SK-N-MC (cell line): ENCODE measurements at places on chromosomes 2 and 18.

DNA sequence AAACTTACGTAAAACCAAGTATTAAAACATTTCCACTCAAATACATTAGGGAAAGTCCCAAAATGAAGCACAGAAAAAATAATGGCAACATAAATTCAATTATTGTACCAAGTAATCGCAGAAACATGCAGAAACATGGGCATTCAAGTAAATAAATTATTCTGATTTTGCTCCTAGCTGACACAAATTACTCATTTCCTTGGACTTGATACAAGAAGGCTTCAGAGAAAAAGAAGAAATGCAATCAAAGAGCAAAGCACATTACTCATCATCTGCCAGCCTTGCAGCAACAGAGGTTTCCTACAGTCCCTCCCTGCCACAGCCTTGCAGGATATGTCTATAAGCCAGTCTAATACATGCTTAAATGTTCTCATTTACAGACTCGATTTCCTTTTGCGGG lies 439.8 kb upstream of the LYPD1 start:
- no peak for DNase-seq

- no peak for DNase-seq
Observed at GRCh38 chr18:56488739-56489138, 149.7 kb downstream of the TXNL1 start.

DNA sequence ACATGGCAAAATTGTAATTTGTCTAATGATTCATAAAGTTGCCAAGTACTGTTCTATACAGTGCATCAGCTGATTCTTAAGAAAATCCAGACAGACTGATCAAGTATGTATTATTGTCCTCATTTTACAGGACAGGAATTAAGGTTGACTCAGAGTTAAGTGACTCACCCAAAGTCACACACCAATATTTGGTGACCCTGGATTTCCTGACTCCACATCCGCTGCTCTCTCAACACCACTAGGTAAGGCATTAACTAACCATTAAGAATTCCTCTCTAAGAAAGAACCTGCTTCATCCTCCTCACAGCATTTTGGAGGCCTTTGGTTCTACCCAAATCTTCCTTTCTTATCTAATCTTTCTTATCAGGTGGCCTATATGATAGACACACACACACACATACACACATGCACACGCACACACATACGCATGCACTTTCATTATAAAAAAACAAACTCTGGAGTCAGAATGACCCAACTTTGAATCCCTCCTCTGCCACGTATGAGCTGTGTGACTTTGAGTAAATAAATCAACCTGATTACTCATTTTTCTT lies 150.8 kb downstream of the ANKRD44 start:
- DNase-seq = no peak

DNA sequence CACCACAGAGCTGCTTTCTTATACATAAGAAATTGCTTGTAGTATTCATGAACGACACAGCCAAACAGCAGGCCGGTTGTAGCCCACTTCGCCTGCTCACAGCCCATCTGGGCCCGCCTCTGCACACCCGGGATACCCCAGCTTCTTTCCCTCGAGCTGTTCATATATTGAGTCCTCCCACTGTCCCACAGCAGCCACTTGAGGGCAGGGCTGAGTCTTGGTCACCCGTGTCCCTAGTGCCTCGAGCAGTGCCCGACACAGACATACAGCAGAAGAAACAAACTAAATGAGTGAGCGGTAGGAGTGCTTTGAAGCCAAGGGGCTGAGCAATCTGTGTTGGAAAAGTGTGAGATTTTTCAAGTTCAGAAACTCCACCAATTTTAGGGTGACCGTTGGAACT lies 251.4 kb downstream of the KLHL29 start:
- no peak for DNase-seq

DNA sequence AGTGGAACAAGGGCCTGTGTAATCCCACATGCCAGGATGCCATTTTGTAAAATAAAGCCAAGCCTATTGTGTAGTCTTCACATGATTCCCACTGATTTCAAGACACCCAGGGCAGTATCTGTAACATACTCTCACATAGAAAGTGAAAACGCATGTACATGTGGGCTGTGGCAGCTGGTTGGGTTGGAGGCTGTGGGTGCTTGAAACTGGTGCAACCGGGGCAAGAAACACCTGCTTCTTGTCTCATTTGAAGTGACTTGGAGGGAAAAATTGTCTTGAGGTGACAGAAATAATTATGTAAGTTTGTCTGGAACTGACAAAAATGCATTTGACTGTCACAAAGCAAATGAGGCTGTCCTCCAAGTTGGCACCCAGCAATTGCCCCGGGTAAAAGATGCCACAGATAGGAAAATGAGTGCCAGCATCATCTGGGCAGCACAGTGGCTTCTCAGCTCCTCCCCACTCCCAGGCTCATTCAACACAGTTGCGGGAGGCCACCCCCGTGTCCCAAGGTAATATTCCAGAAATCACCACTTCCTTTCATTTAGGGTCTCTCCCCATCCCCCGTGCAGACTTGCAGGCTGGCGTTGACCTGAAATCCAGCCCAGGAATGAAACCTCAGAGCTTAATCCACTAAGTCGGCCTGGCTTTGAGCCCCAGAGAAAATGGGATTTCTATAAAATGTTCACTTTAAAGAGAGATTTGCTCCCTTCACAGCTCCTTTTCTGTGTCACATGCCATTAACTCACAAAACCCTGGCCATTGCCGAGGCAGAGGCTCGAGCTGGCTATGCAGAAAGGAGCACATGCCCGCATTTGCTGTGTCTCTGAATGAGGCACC lies 293.9 kb upstream of the PARD3B start:
- no peak for DNase-seq

GRCh38 chr2:194424683-194425209 lies 1232.3 kb upstream of the SLC39A10 start:
- DNase-seq = no peak

DNA sequence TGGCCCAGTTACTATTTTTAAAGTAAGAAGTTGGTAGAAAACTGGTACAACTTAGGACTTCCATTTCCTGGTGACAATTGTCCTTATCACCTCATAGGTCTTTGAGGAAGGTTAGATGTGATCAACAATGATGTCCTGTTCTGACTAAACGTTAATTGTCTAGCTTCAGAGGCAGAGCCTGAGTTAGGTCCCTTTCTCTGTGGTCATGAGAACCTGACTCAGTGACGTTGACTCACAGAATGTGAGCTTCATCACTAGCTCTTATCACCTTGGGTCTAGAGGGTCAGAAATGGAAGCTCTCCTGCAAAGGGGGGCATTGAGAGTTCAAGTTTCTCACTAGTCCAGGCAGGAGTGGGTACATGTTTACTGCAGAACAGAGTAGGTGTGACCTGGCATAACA lies 60.6 kb upstream of the ATP8B1 start:
- DNase-seq = no peak

DNA sequence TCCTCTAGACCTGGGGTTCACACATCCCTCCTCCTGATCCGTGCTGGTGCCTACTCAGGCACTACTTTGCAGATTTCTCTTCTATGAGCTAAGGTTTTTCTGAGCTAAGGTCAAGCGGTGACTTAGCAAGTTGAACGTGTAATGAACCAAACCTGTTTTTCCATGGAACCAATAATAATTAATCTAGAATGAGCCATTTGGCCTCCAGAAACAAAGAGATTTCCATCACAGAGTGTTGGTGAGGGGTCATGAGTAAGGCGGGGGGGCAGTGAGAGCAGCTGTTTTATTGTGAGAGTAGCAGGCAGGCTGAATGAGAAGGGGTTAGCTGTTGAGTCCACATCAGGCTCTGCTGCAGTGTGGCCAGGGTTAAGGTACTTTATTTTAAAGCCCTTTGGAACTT lies 112.0 kb upstream of the FOSL2 start:
- DNase-seq = no peak

DNA sequence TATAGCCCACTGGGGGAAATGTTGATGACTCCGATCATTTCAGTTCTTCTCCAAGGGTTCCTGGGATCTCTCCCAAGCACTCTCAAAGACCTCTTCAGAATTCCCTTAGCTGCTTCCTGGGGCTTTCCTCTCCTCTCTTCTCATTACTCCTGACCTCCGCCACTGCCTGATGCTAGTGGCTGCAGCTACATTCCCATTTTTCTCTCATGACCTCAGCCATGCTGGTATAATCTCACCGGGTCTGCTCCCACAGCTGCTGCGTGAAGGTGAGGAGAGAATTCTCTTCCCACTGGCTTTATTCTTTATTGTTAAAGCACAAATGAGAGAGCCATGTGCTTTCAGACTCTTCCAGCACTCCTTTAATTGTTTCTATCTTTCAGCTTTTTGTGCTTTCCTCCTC lies 312.0 kb upstream of the ETAA1 start:
- DNase-seq = no peak

GRCh38 chr2:150586858-150587257 lies 99.4 kb upstream of the RND3 start:
- no peak for DNase-seq

GRCh38 chr18:35189510-35189909 lies 51.3 kb upstream of the ZNF397 start:
- DNase-seq = no peak

DNA sequence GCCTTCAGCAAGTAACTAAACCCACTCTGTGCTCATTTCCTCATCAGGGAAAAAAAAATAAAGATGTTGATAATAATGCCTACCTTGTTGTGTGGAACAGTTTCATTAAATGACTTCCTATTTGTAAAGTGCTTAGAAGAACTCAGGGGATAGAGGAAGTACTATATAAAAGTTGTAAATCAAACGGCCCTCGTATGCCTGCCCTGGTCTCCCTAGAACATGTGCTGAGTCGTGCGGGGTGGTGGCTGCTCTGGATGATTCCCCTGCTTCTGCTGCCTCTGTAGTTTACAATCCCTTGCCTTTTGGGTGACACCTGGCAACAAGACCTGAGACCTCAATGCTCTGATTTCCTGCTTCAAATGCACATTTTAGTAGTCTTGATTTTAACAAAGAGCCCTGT lies 170.0 kb downstream of the CERS6 start:
- no peak for DNase-seq

DNA sequence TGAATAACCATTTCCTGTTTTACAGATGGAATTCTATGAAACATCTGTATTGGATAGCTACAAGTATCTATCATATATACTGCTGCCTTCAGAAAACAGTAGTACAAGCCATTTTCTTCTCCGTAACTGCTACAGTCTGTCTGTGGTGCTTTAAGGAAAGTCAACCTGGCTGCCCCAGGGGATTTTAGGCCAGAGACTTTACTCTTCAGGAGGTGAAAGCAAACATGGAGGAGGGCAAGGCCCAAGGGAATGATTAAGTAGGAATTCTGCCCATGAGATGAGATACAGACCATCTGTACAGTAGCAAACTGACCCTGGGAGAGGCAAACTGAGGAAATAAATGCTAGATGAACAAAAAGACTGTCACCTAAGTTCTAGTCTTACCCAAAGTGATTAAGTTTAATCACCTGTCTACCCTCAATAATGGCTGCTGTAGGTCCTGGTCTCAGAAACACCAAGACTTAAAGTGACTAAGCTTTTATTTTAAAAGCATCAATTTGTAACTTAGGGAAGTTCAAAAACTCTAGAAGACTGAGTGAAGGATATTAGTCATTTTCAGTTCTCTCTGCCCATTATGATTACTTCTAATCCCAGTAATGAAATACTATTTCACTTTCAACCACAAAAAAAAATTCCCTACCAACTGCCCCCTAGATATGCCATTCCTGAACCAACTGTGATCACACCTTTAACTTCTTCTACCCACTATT lies 14.8 kb downstream of the MBD2 start:
- DNase-seq = no peak

DNA sequence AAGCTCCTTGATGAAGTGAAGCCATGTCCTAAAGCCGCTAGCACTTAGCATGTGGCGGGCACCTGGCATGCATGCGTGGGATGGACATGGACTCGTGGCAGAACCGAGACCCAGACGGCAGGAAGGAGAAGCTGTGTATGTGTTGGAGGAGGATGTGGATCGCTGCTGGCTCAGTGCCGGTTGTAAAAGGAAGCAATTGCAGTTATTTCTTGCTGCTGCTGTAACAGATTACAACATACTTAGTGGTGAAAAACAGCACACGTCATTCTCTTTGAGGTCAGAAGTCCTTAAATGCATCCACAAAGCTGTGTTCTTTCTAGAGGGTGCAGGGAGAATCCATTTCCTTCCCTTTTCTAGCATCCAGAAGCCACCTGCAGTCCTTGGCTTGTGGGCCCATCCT lies 74.6 kb downstream of the AGAP1 start:
- DNase-seq = no peak

- DNase-seq = no peak
Observed at GRCh38 chr2:1685957-1686783, 58.1 kb downstream of the PXDN start.

GRCh38 chr2:241003047-241003360 lies 4.6 kb downstream of the SNED1 start:
- DNase-seq = no peak

- DNase-seq = no peak
Observed at GRCh38 chr2:28601616-28602015, 105.8 kb downstream of the PLB1 start.

DNA sequence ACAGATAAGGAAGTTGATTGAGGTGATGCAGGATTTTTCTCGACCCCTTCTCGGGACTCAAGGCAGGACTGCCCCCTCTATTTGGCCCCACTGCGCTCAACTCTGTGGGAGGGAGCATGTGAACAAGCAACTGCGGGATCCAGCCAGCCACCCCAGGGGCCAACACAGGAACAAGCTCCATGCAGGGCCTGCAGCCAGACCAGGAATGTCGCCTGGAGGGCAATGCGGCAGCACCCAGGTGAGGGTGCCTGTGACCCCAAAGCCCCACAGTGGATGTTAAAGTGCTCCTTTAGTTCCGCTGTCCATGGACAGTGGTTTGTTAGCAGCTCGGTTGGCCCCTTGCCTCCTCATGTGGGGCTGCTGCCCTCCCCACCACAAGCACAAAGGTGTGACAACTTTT lies 57.1 kb downstream of the HRH4 start:
- no peak for DNase-seq

GRCh38 chr2:60482222-60482621 lies 71.2 kb downstream of the BCL11A start:
- DNase-seq = no peak

DNA sequence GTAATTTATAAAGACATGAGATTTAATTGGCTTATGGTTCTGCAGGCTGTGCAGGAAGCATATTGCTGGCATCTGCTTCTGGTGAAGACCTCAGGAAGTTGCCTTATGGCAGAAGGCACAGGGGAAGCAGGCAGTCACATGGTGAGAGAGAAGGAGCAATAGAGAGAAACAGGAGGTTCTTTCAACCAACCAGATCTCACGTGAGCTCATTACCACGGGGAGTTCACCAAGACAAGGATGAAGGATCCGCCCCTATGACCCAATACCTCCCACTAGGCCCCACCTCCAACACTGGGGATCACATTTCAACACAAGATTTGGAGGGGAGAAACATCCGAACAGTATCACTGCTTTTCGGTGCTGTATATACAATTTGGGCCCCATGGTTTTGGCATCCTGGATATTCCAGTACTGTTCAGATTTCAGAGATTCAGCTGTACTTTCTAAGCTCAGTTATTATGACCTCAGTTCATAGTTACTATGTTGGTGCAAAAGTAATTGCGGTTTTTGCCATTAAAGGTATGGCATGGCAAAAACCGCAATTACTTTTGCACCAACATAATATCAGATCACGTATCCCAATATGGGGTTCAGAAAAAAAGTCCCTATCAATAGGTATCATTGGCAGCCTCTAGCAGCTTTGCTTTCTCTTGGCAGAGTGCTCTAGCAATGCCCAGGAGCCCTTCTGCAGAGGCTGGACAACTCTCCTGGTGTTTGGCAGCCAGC lies 189.6 kb upstream of the SIX3 start:
- DNase-seq = no peak

GRCh38 chr2:120419073-120419472 lies 73.1 kb downstream of the INHBB start:
- DNase-seq = no peak
